ENCODE measurements at places on chromosomes 2 and 18. TPM values are rescaled to one million over a fixed set of nuclear protein-coding genes. Genes with fewer than 3 reads are reported as not detected.

SERPINB12 gene
- not detected for total RNA-seq

DLGAP1 gene
- 0.10 TPM for total RNA-seq

SULT6B1 gene
- total RNA-seq: not detected

ARHGAP28 gene
- 25.6 TPM for total RNA-seq

CXCR1 gene
- total RNA-seq: not detected

ST6GAL2 gene
- 0.57 TPM for total RNA-seq

SATB2 gene
- total RNA-seq: 1.3 TPM

DSG2 gene
- 0.19 TPM for total RNA-seq

GALNT14 gene
- total RNA-seq: not detected

SFT2D3 gene
- 5.2 TPM for total RNA-seq

TMEM37 gene
- total RNA-seq: 0.33 TPM

LRATD1 gene
- total RNA-seq: 6.2 TPM

MCFD2 gene
- total RNA-seq: 177 TPM

ASB18 gene
- total RNA-seq: not detected

Data from vein endothelial cell (primary cell).